ENCODE measurements at places on chromosomes 3 and 15. TPM values are rescaled to one million over a fixed set of nuclear protein-coding genes. Genes with fewer than 3 reads are reported as not detected.

Gene SSUH2
- 0.45 TPM for total RNA-seq

Gene PRSS50
- not detected for total RNA-seq

Gene TMED3
- total RNA-seq, result 27.8 TPM

Gene KLHL40
- total RNA-seq, result not detected

Gene LRRC34
- 3.4 TPM for total RNA-seq

Gene C3orf62
- total RNA-seq, result 5.8 TPM

Gene CIDEC
- total RNA-seq, result 880 TPM

Gene UNC45A
- total RNA-seq, result 52.9 TPM

Gene VGLL3
- 129 TPM for total RNA-seq

Gene GABRB3
- total RNA-seq, result 1.5 TPM

Gene CDHR4
- not detected for total RNA-seq

Gene MRPL46
- 50.8 TPM for total RNA-seq

Gene AP3B2
- 0.84 TPM for total RNA-seq

Gene TADA3
- total RNA-seq, result 40.4 TPM

Gene ECE2
- not detected for total RNA-seq

Gene TERC
- 9.8 TPM for total RNA-seq

Gene CADM2
- 17.3 TPM for total RNA-seq

Gene LRRC15
- 0.35 TPM for total RNA-seq

Gene IL17RE
- total RNA-seq, result 20.2 TPM

Gene GNB4
- total RNA-seq, result 32.2 TPM

Gene CCR8
- not detected for total RNA-seq

Gene LMAN1L
- not detected for total RNA-seq

Gene AGBL1
- not detected for total RNA-seq

Gene FGF12
- 4.5 TPM for total RNA-seq

Gene CNOT10
- total RNA-seq, result 26.0 TPM

Gene ANKRD34C
- total RNA-seq, result not detected

Gene TTLL3
- 31.0 TPM for total RNA-seq

Gene PLSCR5
- total RNA-seq, result not detected

Gene HRG
- total RNA-seq, result not detected

Gene SOX14
- not detected for total RNA-seq

Gene CCDC39
- 0.64 TPM for total RNA-seq

Gene GOLGA8Q
- total RNA-seq, result 0.96 TPM

Gene SNRPA1
- total RNA-seq, result 40.8 TPM

Gene TTC21A
- 3.1 TPM for total RNA-seq

Gene LSAMP
- 1.7 TPM for total RNA-seq

Gene CPNE9
- total RNA-seq, result not detected

Gene ROBO2
- total RNA-seq, result 1.8 TPM

Gene ZNF620
- 2.7 TPM for total RNA-seq

Gene GOLGA8S
- 0.26 TPM for total RNA-seq

Gene SENP8
- total RNA-seq, result 1.5 TPM

Gene APOD
- 362 TPM for total RNA-seq

Gene KLF15
- total RNA-seq, result 53.8 TPM
